Esophagus mucosa (tissue), 1 donor: ENCODE measurements at places on chromosomes 3 and 15.

GRCh38 chr3:51538115-51538458 is 432 bp upstream of the RAD54L2 start:
- ATAC-seq: no peak

DNA sequence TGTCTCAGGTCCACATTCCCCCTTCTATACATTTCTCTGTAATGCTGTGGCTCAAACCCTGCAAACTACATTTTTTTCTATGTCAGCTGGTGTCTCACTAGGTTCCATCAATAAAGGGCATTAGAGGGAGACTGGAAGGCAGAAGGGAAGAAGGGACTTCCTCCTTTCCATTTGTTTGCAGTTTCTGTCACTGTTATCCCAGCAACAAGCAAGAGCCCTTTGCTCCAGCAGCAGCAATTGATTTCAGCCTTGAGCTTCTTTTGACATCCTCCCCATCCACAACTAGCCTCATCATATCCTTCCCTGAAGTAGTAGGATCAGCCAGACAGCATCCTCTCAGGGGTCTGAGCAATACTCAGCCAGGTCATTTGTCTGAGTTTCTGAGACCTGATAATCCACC is 5.3 kb upstream of the NCK1 start:
- no peak for ATAC-seq

GRCh38 chr3:127667119-127667681 is 5.6 kb upstream of the ABTB1 start:
- ATAC-seq: no peak

DNA sequence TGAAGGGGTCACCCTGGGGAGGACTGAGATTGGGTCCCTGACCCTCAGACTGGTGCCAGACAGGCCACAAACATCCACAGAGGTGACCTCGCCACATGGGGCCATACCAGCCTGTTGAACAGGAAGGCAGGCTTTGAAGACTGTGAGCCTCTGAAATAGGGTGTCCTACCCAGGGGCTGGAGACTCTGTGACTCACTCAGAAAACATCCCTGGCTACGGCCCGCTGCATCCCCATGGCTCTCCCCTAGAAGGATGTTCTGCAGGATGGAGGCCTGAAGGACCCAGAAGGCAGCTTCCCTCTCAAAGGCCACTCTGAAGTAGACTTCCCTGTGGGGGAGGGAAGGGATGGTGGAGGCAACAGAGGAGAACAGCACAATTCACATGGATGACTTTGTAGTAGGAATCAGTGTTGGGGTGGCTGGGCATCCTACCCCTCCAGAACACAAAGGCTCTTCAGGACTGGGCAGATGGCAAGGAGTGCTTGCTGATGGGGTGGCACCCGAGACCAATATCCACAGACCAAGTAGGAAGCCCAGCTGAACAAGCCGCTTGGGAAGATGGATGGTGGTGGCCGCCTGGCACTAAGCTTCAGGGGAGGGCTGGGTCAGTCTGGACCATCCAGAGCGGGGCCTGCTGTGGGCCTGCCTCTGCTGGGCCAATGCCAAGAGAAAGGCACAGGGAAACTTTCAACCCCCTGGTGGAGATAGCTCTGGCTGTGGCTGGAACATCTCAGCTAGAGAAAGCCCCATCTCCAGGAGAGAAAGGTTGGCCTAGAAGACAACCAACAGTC is 37.6 kb upstream of the DUSP7 start:
- peak; percentile 49 for ATAC-seq

DNA sequence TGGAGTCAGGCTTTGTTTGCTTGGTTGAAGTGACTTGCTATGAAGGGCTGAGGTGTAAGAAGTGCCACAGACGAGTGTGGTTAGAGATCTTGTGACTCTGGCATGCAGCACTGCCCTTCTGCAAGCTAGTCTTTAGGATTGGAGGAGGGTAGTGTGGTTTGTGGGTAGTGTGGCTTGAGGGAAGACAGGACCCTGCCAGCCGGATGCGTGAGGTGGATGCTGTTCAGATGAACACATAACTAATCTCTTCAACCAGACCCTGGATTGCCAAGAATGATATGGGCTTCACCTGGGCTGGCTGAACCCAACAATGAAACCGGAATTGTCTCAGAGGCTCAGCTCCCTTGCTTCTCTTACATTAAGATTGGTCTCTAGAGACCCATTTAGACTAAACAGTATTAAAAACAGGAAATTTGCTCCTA is 32.7 kb downstream of the STARD9 start:
- peak; percentile 41 for ATAC-seq

- no peak for ATAC-seq
Observed at GRCh38 chr15:80787316-80787715, 8.1 kb downstream of the CEMIP start.

GRCh38 chr3:65170390-65171042 is 482.7 kb upstream of the ADAMTS9 start:
- ATAC-seq: peak; percentile 54

- ATAC-seq: no peak
Observed at GRCh38 chr3:81218023-81218422, 543.4 kb downstream of the GBE1 start.

DNA sequence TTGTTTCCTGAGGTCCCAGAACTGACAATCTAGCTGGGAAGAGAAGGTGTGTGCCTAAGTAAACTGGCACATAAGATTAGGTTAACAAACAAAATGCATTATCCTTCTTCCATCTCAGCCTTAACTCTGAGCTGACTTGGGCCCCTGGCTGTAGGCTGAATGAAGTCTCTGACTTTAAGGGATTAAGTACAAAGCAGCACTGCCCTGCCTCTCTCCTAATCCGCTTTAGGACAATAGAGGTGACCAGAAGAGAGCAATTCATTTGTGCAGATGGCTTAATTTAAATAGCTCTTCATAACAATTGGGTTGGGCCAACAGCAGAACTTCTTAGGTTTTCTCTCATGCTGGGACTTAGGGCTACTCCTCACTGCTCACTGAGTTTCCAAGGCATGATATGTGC is 181.6 kb upstream of the SOX14 start:
- no peak for ATAC-seq

- no peak for ATAC-seq
Observed at GRCh38 chr15:65106011-65106590, 8.9 kb downstream of the UBAP1L start.

GRCh38 chr3:177290633-177291032 is 93.4 kb upstream of the TBL1XR1 start:
- no peak for ATAC-seq

GRCh38 chr15:72163719-72164118 is 33.9 kb downstream of the GRAMD2A start:
- ATAC-seq: no peak

DNA sequence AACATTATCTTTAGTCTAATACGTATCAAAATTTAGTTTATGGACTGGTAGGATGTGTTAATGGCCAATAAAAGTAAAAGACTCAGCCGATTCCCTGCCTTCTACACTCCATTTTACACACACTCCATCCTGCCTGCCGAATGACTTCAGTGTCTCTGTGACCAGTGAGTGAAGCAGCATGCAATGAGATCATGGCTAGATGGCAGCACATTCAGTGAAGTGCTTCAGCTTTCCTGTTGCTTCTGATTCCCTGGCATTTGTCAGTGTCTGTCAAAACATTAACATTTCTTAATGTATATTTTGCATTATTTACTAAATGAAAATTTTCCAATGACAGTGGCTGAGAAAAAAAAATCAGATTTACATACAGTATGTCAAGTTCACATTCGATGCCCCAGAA is 412.0 kb downstream of the FHIT start:
- ATAC-seq: no peak

DNA sequence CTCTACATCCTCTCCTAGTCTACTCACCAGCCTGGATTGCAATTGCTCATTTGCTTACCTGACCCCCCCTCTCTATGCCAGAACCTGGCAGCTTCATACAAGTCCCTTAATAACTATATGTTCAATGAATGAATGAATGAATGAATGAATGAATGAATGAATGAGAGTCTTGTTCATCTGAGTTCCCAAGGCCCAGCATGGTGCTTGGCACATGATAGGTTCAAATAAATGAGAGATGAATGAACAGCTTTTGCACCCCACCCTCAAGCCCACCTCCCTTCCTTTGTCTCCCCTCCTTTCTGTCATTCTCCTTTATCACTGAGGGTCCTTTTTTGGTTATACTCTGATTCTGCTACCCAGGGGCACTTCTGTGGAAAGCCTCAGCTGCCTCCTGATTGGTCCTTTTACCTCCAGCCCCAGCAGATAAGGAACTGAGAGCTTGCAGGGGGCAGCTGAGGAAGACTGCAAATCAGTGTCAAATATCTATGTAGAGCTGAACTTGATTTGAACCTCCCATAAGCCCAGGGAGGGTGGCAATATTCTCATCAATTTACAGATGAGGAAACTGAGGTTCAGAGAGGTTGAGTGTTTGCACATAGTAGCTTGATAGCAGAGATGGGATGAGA is 54.1 kb upstream of the CHRNB4 start:
- ATAC-seq: no peak

DNA sequence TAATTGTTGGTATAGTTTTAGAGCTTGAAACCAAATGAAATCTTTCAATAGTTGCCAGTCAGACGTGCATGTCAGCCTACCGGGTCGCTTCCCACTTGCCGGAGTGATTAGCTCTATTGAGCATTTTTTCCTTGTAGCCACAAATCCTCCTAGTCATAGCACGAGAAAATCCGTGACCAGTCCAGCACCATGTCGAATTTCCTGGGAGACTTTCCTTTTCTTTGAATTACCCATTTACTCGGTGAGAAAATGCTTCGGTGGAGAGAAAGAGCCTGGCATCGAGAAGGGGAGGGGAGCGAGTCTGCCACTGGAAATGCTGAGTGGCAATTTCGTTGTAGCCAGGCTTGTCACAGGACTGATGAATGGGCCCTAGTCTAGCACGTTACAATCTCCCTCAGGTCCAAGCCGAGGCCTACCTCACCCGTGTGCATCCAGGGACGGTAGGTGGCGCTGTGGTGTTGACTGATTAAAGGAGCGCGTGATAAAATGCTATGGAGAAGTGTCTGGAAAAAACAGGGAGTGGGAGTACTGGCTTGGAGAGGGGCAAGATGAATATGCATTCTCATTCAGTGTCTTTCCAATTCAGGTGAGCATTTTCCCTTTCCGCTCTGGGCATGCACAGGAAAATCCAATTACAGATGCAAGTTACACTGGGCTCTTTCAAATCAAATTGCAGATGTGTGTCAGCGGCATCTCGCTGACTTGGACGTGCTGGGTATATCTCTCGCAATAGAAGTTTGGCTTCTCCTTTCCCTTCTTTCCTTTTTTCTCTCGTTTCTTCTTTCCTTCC is 238.8 kb downstream of the EDEM1 start:
- peak; percentile 87 for ATAC-seq
